ENCODE measurements at places on chromosomes 16 and 17.
A peak's percentile ranks its signal among the peaks of the same experiment; 100 is the strongest.

GRCh38 chr17:39804839-39805238, 59.3 kb downstream of the IKZF3 start:
- DNase-seq, result no peak

GRCh38 chr16:7303660-7304200, 28.9 kb upstream of the RBFOX1 start:
- no peak for DNase-seq

DNA sequence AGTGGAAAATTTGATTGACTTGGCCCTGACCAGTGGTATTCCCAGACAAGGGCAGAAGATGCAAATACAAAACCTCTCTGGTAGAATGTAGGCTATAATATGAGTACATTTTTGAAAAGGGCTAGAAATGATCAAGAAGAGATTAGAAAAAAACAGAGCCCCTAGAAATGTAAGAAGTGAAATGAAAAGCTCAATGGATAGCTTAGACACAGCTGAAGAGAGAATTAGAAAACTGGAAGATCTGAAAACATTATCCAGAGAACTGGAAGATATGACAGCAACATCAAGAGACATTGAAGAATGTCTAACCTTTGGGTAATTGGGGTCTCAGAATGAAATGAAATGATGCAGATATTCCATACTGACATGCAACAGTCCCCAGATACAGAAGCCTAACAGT, 105.2 kb upstream of the ZNF750 start:
- no peak for DNase-seq

- no peak for DNase-seq
Observed at GRCh38 chr16:19780321-19780720, 62.2 kb downstream of the IQCK start.

DNA sequence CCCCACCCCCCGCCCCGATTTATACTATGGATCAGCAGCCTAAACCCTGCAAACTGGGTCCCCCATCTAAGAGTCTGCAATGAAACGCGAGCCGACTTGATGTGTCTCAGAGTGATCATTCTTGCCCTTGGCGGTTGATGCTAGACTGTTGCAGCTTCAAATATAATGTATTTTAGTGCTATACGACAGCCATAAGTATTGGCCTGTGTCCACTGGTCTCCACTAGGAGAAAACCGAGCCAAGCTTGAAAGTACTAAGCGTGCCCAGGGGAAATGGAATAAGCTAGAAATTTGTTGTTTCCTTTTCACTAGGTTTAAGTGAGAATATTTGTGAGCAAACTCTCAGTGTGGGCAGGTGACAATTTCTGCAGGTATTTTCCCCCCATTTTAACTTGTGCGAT, 711.2 kb downstream of the MAF start:
- DNase-seq, result no peak

DNA sequence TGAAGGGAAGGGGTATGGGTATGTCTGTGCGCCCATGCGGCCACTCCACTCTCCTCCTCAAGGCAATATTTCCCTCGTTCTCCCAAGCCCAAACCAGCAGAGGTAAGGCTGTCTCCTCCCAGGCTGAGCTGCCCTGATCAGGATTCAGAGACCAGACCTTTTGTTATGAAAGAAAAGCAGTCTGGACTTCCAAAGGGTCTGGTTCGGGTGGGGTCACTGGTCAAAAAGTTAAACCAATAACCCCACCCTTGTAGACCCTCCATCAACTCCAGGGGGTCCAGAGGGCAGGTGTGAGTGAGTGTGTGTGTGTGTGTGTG, 5.7 kb upstream of the DLX4 start:
- DNase-seq, result no peak

DNA sequence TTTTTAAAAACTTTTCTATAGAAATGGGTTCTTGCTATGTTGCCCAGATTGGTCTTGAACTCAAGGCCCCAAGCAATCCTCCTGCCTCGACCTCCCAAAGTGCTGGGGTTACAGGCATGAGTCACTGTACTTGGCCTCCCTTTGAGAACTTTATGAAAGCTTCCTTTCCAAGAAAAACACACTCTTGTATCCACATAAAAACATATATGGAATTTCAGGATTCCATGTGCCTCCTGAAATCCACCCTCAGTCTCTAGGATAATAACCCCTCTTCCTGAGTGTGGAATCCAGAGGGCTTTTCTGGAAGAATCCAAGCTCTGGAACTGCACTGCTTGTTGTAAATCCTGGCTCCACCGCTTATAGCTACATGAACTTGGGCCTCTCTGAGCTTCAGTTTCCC, 53.2 kb upstream of the MRTFB start:
- DNase-seq, result no peak

GRCh38 chr17:40319651-40320540, 10.9 kb downstream of the RARA start:
- DNase-seq, result no peak

GRCh38 chr16:79317521-79317920, 283.0 kb downstream of the MAF start:
- DNase-seq, result no peak

- DNase-seq, result no peak
Observed at GRCh38 chr16:84567286-84567962, 50.5 kb downstream of the COTL1 start.

- DNase-seq, result no peak
Observed at GRCh38 chr17:67490471-67490870, 113.4 kb downstream of the PITPNC1 start.

GRCh38 chr17:81888988-81889595, 2.3 kb downstream of the ALYREF start:
- no peak for DNase-seq

GRCh38 chr17:45742251-45742650, 41.9 kb upstream of the CRHR1 start:
- DNase-seq, result no peak

DNA sequence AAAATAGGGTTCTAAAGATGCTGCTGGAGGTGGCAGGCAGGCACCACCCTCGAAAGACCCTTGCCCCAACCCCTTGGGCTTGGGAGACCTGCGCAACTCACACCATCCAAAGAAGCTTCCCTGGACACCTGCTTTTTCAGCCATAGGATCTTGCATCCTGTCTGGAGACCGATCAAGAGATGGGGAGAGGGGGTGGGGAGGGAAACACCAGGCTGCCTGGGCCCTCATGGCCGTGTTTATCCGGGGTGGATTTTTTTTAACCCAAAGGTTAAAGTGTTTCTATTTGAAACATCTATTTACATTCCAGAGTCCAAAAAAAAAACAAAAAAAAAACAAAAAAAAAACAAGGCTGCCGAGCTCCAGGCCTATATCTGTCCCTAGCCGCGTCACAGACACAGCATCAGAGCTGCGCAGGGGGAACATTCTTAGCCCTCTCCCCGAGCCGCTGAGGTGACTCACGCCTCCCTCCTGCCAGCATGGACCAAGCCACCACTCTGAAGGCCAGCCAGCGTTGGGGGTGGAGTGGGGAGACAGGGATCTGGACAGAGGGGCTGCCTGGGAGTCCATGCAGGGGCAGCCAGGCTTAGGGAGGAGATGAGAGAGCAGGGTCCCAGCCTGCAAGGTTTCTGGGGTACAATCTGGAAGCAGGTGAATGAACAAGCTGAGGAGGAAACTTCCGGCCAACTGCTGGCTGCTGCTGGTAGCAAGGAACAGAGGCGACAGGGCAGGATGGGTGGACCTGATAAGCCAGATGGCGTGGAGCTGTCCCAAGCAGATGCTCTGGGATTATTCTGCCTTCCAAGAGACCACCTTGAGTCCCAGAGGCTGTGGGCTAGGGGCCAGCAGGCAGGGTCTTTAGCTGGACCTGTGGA, 14.8 kb downstream of the HDAC5 start:
- DNase-seq, result no peak

GRCh38 chr17:32299580-32300164, 34.0 kb downstream of the RHBDL3 start:
- DNase-seq, result no peak

DNA sequence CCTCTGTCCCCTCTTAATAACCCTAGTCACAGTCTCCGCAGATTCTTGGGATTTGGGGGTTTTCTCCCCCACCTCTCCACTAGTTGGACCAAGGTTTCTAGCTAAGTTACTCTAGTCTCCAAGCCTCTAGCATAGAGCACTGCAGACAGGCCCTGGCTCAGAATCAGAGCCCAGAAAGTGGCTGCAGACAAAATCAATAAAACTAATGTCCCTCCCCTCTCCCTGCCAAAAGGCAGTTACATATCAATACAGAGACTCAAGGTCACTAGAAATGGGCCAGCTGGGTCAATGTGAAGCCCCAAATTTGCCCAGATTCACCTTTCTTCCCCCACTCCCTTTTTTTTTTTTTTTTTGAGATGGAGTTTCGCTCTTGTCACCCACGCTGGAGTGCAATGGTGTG, 5.6 kb downstream of the CCL22 start:
- DNase-seq, result no peak

DNA sequence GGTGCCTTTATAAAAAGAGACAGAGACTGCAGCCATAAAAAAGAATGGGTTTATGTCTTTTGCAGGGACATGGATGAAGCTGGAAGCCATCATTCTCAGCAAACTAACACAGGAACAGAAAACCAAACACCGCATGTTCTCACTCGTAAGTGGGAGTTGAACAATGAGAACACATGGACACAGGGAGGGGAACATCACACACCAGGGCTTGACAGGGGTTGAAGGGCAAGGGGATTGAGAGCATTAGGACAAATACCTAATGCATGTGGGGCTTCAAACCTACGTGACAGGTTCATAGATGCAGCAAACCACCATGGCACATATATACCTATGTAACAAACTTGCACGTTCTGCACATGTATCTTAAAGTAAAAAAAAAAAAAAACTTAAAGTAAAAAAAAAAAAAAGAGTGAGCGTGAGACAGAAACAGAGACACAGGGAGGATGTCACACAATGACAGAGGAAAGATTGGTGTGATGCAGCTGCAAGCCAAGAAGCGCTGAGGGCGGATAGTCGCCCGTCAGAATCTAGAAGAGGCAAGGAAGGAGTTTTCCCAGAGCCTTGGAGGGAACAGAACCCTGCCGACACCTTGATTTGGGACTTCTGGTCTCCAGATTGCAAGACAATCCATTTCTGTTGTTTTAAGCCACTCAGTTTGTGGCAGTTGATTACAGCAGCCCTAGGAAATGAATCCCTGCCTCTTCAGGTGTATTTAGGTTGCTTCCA, 27.4 kb upstream of the TNS4 start:
- no peak for DNase-seq

DNA sequence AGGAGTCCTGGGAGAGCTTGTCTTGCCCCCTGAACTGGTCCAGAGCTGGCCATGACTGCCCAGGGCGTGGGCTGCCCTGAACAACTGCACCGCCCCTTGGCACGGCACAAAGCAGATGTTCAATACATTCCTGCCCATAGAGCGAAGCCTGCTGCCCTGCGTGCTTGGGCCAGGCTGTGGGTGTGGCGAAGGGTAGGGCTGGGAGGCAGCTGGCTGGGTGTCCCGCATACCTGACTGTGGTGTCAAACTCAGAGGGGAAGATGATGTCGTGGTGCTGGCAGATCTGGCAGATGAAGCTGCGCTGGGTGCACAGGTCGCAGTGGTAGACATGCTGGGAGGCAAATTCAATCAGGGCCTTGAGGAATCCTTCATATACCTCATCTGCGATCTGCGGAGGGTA, 124.2 kb upstream of the SMURF2 start:
- DNase-seq, result no peak

DNA sequence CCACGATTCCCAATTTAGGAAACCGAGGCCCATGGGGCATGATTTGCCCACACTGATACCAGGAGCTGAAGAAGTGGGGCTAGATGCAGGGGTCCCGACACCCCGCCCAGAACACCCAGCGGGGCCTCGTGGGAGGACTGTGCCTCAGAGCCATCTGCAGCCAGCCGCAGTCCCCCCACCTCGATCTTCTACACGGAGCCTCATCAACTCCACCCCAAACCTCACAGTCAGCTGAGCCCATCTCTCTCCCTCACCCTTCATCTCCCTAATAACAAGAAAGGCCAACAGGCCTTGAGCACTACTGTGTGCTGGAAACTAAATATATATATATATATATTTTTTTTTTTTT, 4.2 kb downstream of the ITGAE start:
- no peak for DNase-seq

DNA sequence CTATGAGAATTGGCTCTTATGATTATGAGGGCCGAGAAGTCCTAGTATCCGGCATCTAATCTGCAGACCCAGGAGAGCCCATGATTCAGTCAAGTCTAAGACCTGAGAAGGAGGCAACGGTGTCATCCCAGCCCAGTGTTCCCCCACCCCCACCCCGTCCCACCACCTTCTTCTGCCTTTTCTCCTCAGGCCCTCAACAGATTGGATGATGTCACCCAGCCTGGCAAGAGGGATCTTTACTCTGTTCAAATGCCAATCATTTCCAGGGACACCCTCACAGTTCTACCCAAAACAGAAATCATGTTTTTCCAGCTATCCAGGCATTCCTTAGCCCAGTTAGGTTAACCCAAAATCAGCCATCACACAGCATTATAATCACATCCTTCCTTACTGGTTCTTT, 10.0 kb upstream of the GAA start:
- DNase-seq, result no peak

- no peak for DNase-seq
Observed at GRCh38 chr17:64061178-64061898, 40.9 kb upstream of the ICAM2 start.

- DNase-seq, result peak; percentile 22
Observed at GRCh38 chr17:69326377-69327059, 415 bp downstream of the ABCA5 start.

- peak; percentile 15 for DNase-seq
Observed at GRCh38 chr16:12455287-12455798, 348.3 kb downstream of the CPPED1 start.

DNA sequence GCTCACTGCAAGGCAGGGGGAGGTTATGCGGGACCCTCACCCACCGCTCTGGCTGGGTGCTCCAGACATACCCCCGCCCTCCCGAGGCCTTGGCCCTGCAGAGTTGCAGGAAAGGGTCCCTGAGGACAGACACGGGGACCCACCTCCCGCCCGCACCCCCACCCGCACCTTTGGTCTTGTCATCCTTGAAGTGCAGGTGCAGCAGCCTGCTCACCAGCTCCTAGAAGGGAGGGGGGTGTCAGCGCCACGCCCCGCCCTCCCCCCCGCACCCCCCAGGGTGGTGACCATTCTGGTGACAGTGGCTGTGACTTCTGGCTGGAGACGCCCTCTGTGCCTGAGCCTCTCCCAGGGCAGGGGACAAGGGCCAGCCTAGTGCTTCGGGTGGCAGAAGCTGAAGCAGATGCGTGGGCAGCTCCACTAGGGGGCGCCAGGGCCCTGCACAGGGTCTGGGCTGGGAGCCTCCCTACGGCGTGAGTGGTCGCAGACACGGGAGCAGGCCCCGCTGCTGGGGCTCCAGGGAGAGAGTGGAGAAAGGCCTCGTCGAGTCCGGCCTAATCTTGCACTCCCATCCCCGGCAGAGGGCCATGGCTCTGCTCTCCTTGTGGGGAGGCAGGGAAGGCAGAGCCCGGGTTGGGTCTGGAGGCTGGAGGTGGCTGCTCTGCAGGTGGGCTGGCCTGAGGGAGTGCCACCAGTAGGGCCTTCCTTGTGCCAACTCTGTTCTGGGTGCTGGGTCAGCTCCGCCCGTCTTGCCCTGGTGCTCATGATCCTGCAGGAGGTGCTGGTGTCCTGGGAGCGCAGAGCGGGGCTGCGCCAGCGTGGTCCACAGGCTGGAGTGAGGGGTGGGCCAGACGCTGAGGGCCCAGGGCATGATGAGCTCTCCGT, 2.7 kb downstream of the CENPX start:
- peak; percentile 29 for DNase-seq

GRCh38 chr17:40323391-40324381, 14.7 kb downstream of the RARA start:
- DNase-seq, result no peak

Data from NCI-H526 treated with DMSO at 0.1 percent for 48 hours (cell line).